ENCODE measurements at places on chromosomes 16 and 17.

- no peak for DNase-seq
These were observed 93.4 kb downstream of the KANSL1 start for GRCh38 chr17:46099865-46100264.

DNA sequence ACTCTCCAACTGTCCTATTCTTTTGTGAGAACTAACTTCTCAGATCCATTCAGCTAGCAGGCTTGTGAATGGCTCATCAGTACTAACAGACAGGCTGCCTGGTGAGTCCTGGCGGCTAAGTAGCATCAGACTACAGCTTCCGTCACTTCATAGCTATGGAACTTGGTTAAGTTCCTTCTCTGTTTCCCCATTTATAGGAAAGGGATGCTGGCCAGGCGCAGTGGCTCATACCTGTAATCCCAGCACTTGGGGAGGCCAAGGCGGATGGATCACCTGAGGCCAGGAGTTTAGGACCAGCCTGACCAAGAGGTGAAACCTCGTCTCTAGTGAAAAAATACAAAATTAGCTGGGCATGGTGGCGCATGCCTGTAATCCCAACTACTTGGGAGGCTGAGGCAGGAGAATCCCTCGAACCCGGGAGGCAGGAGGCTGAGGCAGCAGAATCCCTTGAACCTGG lies 49.9 kb upstream of the TANGO6 start:
- DNase-seq, result no peak

GRCh38 chr16:74622005-74622404 lies 15.1 kb upstream of the GLG1 start:
- DNase-seq, result no peak

DNA sequence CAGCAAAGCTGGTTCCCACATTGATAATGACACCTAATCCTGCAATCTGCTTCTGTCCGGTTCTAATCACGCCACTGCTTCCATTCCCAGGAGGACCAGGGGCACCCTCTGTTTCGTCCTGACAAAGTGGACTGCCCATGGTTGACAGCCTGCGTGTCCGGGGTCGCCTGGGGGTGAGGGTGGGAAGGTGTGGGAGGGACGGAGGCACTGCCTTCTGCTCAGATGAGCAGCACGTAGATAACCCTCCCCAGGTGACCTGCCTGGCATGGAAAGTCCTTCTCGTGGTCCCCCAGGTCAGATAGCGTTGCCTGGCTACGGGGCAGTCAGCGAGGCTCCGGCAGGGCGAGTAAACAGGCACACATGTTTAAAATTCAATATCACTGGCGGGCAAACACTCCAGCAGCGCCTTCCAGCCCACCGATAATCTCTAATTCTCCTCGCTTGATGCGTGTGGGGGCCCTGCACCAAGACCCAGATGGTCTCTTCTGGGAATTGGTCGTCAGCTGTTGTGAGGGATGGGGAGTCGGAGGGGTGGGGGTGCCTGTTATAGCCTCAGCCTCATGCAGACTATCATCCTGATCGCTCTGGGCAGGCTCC lies 132.2 kb downstream of the RAP1GAP2 start:
- peak; percentile 86 for DNase-seq

DNA sequence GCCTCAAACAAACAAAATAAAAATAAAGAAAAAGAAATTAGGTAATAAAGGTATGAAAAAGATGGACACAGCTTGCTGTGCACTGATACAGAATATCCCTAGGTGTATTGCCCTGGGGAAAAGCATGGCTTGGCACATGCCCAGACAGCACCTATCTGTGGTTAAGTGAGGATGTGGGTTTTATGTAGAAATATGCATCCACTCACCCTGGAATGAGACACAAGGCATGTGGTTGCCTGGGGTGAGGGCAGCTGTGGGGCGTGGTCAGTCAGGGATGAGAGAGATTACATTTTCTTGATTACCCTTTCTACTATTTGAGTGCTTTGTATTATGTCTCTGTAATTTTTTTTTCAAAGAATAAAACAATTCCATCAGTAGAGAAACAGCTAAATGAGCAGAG lies 6.9 kb downstream of the PLLP start:
- no peak for DNase-seq

GRCh38 chr17:44801880-44802279 lies 28.2 kb downstream of the GJC1 start:
- DNase-seq, result no peak

DNA sequence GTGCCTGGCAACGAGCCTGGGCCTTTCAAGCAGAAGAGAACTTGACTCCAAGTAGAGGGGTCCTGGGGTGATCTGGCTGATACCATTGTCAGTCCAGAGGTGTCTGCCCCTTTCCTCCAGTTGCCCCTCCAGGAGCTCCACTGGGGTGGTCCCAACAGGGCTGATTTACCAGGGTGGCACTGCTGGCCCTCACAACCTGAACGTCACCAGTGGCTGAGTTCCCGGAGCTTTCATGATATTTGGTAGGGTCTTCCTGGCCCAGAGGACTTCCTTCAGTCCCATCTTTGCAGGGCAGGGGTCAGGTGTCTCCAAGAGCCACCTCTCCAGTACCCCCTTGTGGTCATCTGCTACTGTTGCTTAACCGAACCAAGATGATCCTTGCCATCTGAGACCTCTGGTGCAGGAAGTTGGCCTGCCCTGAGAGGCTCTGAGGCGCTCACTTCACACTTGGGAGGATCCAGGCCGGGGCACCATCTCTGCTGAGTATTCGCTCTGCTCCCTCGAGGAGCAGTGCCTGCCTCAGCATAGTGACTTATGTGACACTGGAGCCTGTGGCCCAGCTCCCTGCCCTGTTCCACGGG lies 3.5 kb downstream of the LIMD2 start:
- peak; percentile 72 for DNase-seq

DNA sequence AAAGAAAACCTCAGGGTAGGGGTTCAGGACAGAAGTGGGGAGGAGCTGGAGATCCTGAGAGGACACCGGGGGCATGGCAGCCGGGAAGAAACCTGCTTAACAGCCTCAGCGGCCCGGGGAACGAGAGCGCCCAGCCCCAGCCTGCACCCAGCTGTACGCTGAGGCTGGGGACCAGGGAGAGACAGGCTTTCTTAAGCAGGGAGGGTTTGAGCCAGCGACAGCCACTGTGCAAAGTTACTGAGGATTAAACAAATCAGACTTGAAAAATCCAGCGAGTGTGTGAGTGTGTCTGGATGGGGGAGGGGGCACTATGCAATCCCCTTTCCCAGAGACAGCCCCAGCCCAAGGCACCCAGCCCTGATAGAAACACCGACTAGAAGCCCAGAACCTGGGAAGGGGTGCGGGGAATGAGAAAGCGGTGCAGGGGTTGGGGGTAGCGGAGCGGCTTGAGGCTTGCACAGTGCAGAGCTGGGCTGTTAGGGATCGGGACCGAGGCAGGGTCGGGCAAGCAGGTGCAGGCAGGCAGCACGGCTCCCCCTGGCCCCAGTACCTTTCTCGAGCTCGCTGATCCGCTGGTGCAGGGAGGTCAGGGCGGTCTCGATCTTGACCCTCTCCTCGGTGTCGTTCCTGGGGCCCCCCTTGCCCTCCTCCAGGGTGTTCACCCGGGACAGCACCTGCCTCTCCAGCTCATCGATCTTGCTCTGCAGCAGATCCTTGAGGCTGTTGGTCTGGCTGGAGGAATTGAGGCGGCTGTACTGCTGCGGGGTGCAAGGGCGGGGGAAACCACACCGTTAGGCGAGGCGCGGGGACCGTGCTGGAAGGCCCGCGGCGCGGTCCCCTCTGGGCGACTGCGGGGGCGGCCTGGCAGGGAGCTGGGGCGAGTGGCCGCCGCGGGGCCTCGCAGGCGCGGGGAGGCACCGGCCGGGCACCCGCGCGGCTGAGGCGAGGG lies 1.2 kb downstream of the NPTX1 start:
- no peak for DNase-seq

GRCh38 chr17:48718761-48719641 lies 3.3 kb downstream of the PRAC1 start:
- DNase-seq, result no peak

DNA sequence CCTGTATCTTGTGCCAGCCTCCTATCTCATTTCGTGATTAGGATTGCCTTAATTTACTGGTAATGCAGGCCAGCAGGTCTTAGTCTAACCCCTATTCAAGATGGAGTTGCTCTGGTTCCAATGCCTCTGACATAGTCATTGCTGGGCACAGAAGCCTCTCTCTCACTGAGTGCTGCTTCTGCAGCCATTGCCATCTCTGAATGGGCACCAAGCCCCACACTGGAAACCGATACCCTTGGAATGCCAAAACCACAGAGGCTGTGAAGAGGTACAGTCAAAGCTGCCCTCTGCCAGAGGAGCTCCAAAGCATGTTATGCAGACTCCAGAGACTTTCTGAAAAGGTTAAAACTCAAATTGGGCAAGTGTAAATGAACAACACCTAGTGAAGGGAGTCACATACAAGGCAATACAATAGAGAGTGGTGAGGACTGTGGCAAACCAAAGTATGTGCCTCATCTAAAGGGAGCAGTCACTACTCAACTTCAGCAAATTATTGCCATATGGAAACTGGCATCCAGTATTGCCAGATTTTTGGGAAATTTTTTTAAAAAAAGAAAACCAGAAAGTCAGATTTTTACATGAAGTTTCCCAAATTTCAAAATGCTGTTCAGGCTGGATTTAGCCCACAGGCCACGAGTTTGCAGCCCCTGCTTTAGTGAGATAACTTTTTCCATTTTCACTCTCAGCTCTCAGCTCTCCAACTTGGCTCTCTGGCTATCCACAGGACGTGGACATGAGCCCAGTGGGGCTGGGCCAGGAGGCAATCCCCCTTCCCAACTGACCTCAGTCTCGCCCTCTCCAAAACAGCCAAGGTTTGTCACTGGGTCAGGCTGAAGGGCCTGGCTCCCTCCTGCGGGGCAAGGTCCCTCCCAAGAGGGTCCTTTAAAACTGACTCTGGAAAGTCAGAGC lies 2.1 kb upstream of the MMP2 start:
- no peak for DNase-seq

- no peak for DNase-seq
These were observed 50.3 kb downstream of the KSR1 start for GRCh38 chr17:27506348-27507218.

- DNase-seq, result no peak
These were observed 5.9 kb downstream of the ANKFN1 start for GRCh38 chr17:56158915-56159825.

- peak; percentile 20 for DNase-seq
These were observed 178.3 kb downstream of the MRTFB start for GRCh38 chr16:14249291-14250032.

- peak; percentile 49 for DNase-seq
These were observed at the start of gene RNF213 for GRCh38 chr17:80260791-80261158. Gene RNF213, plus strand, starts transcription at chr17:80260852. Its CDS starts 2,830 bp downstream, at chr17:80263682.

- DNase-seq, result no peak
These were observed 675 bp upstream of the PDZD9 start for GRCh38 chr16:22001591-22001990.

- DNase-seq, result no peak
These were observed 29.8 kb downstream of the CNGB1 start for GRCh38 chr16:57941016-57941664.

DNA sequence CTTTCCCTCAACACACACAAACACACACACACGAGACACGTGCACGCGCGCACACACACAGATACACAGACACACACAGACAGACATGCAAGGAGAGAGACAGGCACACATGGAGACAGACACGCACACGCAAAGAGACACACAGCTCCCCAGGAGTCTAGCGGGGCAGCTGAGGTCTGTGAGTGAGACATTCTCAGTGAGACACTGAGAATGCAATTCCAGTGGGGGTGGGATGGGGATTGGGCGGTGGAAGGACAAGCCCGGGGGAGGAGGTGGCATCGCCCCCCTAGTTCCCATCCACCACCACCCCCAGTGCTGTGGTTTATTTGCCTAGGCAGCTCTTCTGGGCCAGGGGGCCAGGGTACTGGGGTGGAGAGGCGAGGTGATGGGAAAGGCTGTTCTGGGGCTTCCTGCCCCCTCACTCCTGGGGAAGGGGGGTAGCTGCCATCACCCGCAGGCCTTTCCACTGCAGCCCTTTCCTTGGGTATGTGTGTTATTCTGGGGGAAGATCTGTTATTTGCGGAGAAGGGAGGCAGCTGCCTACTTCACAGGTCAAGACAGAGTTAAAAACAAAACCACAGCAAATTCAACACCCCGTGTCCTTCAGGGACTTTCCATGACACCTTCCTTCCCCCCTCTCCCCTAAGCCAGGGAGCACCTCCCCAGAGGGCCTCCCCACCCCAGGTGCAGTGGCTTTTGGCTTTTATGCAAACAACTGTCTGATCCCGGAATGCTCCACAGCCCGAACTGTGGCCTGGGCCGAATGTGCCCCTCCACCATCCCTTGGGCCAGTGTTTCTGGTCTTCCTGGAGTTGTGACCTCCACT lies 18.0 kb downstream of the GRB7 start:
- no peak for DNase-seq

- DNase-seq, result peak; percentile 18
These were observed 48.9 kb upstream of the HAPSTR1 start for GRCh38 chr16:9042533-9042932.

DNA sequence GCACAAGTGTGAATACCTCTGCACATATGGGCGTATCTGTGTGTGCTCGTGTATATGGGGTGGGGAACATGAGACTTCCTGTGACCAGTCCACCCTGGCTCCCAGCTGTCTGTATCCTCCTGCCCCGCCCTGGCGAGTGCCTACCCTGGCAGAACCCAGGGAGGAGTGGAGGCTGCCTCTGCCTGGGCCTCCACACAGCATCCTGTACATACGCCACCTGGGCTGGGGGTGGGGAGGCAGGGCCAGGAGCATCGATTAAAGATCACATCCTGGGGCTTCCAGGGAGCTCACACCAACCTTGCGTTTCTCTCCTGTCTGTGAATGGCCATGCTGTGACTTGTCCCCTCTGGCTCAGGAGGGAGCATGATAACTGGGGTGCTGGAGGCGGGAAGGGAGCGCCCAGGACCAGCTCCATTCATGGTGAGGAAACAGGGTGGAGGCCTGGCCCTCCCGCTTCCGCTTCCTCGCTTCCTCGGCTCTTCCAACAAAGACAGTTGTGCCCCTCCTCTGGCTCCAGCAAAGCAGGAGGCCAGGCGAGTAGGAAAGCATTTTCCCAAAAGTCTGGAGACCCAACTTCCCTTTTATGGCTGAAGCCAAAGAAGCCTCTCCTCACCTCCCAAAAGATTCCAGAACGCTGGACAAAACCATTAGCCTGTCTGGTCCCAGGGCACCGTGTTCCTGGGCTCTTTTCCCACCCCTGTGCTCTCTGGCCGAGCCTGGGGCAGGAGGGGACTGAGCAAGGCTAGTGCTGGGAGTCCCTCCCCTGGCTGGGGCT lies 22.9 kb downstream of the ADAM11 start:
- peak; percentile 54 for DNase-seq

DNA sequence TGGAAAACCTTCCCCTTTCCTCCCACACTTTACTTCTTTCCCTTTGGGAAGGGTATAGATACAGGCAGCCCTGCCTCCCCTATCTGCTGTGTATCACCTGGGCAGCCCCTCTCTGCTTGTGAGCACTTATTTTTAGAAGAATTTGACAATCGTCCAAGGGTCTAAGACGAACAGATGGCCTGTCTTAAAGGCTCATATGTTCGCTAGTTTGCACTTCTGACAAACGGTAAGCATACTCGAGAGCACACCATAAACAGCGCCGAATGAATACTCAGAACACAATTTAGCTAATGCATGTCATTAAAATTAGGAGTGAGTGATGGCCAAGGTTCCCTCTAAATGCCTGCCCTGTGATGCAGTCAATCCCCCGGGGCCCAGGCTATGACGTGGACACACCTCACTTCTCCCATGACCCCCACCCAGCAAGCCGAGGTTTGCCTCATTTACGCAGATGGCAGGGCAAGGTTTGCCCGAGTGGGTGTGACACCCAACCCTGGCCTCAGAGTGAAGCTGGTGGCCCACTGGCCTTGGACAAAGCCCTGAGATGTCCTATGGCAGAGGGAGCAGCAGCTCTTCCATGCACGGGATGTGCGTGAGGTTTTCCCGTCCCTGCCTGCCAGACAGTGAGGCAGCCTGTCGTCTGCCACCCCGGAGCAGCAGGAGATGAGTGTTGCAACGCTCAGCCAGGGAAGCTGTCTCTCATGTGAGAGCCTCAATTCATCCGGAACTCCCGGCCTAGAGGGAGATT lies 125.2 kb downstream of the C16orf78 start:
- no peak for DNase-seq

GRCh38 chr16:49620869-49621240 lies 235.1 kb downstream of the ZNF423 start:
- DNase-seq, result no peak

Data from SK-N-DZ (cell line).